ENCODE measurements at places on chromosomes 16 and 17.

GRCh38 chr17:83103200-83103942 is 24.0 kb downstream of the METRNL start:
- no peak for DNase-seq

DNA sequence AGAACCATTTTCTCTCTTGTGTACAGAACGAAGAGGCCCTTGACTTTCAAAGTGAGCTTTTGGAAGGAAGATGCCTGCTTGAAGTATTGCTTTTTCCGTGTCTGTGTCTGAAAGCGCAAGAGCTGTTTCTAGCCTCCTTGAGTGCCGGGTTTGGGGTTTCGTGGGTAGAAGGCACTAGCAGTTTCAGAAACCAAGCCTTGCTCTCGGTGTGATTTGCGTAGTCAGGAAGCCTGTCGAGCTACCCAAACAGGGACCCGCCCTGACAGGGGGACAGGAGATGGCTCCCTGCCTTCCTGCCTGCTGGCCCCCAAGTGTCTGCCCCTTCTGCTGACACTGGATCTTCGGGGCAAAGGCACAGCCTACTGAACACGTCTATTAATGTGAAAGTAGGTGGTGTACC is 322.0 kb downstream of the MAF start:
- DNase-seq = peak; percentile 97

- DNase-seq = no peak
Observed at GRCh38 chr17:50586421-50587247, 26.1 kb downstream of the CACNA1G start.

DNA sequence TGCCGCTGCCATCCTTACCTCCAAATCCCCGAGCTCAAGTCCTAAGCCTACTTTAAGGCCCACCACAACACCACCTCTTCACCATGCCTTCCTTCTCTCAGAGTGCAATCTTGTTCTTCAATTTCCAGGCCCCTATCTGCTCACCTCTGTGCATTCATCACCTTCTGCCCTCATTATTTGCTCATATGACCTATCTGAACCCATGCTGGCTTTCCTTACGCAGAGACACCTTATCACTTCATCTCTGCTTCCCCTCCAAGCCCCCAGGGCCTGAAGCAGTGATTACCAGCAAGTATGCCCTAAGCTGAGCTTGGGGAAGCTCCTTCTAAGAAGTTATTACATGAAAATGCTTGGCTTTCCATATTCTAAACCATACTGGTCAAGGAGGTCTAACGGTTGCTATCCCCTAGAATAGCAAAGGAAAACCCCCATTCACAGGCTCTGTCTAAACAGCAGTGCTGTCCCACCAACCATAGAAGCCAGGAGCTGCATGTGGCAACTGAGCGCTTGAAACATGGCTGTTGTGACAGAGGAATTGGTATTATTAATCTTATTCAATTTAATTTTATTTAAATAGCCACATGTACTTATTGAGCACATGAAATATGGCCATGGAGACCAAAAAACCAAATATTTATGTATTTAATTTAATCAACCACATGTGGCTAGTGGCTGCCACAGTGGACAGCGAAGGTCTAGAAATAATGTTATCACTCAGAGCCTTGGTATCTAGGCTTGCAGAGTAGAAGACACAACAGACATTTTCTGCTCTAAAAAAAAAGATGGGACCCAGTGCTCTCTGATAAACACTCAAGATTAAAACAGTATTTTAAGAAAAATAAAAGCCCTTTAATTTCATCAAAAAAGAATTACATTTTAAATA is 13.9 kb downstream of the USP7 start:
- no peak for DNase-seq

DNA sequence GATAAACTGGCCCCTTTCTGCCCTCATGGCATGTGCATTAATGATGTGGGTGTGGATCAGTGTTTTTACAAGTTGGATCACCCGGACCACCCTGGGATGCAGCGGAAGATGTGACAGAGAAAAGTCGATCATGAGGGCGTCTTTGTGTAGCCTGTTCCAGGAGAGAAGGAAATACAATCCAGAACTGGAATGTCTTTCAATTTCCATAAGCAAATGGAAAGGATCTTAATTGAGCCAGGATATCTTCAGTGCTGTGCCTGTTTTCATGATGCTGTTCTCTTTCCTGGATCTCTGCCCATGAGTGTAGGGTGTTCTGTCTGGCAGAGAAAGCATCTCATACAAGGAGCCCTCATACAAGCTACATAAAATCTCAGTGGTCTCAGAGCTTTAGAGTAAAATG is 481.4 kb downstream of the XYLT1 start:
- no peak for DNase-seq

GRCh38 chr16:80741724-80742123 is 62.7 kb downstream of the CDYL2 start:
- DNase-seq = no peak

DNA sequence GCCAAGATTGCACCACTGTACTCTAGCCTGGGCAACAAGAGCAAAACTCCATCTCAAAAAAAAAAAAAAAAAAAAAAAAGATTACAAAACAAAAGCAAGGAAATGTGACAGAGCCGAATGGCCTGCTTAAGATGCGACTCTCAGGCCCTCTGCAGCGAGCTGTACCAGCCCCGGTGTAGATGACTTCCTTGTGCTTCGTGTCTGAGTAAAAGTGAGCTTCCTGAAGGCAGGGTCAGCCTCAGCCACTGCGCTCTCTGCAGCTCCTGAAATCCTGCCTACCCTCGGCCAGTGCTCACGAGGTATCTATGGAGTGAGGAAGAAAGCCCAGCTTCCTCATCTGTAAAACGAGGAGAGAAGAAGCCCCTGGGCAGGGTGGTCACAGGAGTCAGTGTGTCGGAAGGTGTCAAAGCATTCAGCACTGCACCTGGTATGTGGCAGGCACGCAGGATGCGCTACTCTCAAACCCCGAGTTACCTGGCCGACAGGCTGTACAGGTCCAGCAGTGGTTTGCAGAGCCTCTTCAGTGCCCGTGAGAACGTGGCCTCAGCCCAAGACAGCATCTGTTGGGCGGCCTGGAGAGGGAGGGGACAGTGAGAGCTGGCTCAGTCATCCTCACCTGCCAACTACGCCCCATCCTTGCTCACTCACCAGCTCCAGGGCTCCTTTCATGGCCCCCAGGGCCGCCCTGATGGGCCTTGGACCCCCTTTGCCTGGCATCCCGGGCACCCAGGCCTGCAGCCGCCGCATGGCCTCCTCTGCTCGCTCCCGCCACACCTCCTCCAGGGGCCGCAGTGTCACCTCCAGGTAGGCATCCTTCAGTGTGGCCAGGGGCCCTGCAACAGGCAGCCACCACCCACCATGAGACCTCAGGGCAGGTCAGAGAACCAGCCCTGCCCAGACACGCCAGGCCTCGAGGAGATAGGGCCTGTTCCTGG is 44.6 kb downstream of the RMI2 start:
- no peak for DNase-seq

- DNase-seq = no peak
Observed at GRCh38 chr17:63931981-63932561, at the start of gene CD79B. Gene CD79B (minus strand): TSS chr17:63932331. CDS start chr17:63932261, 70 bp downstream.

DNA sequence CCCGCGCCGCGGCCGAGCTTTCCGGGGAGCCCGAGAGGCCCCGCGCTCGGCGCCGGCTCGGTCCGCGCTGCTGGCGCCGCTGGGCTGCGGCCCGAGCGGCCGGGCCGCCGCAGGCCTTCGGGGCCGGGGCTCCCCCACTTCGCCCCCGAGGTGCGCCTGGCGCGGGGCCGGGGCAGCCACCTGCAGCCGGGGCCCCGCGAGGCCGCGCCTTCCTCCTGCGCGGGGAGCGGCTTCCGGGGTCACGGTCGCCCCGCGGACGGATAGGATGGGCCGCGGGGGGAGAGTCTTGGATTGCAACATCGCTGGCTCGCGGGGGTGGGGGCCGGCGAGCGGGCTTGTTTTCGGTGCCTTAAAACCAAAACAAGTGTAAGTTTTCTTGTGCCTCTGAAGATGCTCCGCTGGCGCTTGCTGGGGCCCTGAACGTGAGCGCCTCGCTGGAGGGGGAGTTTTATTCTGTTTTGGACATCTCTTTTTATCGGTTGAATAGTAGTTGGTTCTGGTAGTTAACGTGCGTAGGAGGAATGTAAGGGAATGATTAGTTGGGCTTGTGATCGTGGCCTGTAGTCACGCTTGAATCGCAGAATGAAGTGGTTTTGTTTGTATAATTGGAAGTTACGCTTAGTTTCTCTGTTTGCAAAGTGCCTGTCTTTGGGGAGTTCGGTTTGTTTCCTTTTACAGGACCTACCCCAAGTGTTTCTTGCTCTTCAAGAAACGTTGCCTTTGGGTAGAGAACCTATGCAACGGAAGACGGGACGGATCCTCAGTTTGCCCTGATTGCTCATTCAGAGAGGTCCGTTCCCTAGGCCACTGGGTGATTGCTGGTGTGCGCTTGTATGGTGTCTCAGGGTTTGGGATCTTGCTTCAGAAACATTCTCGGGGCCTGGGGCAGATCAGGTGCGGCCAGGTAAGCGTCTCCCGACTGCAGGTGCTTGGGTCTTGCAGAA is 724 bp downstream of the UBE2I start:
- peak; percentile 42 for DNase-seq

GRCh38 chr17:43661699-43662412 is at the start of gene MEOX1:
Gene MEOX1 (minus strand): TSS chr17:43661922. CDS start chr17:43661534, 388 bp downstream.
- DNase-seq = peak; percentile 92

DNA sequence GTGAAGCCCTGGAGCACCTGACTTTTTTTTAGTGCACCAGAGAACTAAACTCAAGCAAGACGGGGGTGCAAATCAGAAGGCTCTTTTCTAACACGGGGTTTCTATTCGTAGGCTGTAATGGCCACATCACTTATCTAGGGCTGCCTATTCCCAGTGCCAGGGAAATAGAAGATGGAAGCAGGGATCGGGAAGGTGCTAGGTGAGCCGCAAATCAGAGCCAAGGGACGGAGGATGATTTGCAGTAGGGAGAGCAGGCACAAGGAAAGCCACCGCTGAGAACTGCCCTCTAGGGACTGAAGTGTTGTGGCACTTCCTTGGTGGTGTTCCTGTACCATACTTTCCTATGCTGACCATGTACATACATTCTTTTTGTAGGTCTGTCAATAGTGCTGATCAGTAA is 7.8 kb upstream of the SLC46A1 start:
- no peak for DNase-seq

DNA sequence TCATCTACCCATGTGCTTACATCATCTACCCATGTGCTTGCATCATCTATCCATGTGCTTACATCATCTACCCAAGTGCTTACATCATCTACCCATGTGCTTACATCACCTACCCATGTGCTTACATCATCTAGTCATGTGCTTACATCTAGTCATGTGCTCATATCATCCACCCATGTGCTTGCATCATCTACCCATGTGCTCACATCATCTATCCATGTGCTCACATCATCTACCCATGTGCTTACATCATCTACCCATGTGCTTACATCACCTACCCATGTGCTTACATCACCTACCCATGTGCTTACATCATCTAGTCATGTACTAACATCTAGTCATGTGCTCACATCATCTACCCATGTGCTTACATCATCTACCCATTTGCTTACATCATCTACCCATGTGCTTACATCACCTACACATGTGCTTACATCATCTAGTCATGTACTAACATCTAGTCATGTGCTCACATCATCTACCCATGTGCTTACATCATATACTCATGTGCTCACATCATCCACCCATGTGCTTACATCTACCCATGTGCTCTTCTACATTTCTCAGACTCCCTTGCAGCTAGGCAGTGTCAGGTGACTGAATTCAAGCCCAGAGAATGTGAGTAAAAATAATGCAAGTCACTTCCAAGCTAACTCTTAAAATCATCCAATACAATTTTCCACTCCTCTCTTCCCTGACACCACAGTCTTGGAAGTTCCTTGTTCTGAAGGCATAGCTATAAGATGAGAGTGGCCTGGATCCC is 196.8 kb downstream of the CBLN1 start:
- DNase-seq = no peak

DNA sequence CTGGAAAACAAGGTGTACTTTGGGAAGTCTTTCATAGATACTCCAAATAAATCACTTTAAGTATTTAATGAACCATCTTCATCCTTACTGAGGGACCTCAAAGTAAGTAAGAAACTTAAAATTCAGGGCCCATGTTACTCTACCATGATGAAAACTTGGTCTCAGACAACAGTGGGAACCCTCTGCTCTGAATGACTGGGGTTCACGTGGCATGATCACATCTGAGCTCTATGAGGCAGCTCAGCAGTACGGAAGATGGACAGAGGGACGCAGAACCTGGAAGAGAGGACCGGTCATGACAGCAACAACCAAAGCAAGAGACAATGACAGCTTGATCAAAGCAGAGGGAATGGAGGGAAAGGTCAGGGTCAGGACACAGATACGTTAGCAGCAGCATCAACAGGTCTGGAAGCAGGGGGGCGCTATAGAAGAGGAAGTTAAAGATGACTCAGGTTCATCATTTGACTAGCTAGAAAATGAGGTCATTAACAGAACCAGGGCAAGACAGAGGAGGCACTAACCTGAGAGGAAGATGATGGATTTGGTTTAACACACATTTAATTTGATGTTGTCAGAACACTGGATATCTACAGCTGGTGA is 9.5 kb downstream of the XPO6 start:
- peak; percentile 72 for DNase-seq

DNA sequence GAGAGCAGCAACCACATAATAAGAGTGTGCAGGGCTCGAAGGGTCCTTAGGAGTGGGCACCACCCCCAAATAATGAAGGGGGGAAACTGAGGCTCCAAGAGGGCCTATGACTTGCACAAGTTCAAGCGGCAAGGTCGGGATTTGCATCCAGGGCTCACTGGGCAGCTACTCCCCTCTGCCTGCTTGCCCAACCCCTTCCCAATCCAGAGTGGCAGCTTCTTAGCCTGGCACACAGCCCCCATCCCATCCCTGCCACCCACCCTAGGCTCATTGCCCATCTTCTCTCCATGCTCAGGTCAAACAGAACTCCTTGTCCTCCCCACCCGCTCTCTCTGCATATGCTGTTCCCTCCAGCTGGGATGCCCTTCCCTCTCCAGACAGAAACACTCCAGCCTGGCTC is 2.4 kb downstream of the SPPL2C start:
- no peak for DNase-seq

GRCh38 chr17:63665527-63666214 is 34.3 kb downstream of the LIMD2 start:
- no peak for DNase-seq

All from T-helper 2 cell (primary cell).